Kidney (tissue), 22 donors: ENCODE measurements at places on chromosomes 11 and 22.

DNA sequence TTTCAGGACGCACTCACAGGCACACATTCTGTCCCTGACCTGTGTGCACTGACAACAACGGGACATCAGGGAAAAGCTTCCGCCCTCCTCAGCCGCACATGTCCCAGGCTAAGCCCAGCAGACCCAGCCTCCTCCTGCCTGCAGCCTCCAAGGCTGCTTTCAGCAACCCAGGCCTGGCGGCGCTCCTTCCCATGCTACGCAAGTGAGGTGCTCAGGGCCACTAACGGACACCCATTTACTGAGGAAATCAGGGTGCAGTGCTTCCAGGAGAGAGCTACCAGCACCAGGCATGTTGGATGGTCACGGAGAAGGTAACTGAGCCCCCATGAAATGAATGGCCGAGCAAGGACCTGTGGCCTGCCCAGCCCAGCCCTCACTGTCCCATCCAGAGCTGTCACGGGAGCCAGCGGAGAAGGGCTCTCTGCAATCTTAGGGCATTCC is 6.9 kb downstream of the MOB2 start:
- DNase-seq: no peak

DNA sequence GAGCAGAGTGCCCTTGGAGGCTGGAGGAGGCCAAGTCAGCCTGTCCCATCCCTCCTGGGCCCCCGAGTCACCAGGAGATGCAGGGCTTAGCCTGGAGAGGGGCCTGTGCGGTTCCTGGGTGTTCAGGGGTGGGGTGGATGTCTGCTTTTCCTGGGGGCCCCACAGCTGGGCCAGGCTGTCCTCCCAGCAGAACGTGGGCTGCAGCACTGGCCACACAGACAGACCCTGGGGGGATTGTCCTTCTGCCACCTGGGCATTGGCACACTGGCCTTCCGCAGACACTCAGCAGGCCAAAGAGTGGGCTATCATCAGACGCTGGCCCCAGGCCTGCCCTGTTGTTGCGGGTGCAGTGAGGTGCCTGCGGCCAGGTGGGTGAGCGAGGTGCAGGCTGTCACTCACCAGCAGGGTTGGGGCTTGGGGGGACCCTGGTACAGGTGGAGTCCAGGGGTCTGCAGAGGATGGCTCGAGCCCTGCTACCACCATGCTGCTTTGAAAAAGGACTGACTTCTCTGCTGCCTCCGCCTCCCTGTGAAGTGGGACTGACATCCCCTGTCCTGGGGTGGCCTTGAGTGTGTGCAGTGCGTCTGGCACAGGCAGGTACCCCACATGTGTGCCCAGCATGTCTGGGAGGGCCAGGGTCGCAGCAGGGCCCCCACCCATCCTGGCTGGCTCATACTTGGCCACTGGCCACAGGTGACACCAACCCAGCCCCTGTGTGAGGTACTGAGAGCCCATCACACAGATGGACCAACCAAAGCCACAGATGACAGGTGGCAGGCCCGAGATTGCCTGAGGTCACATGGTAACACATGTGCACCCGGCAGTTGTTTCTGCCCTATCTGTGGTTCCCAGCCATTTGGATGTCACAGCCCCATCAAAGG is 39.0 kb upstream of the KCNQ1OT1 start:
- no peak for DNase-seq

GRCh38 chr11:12792590-12792989 is 118.4 kb downstream of the TEAD1 start:
- no peak for DNase-seq

- no peak for DNase-seq
Measured at GRCh38 chr11:111762526-111762925, 3.7 kb downstream of the PPP2R1B start.

- DNase-seq: no peak
Measured at GRCh38 chr11:102810950-102811660, 13.1 kb upstream of the MMP1 start.

GRCh38 chr11:46724088-46724487 is 5.1 kb downstream of the F2 start:
- DNase-seq: no peak

DNA sequence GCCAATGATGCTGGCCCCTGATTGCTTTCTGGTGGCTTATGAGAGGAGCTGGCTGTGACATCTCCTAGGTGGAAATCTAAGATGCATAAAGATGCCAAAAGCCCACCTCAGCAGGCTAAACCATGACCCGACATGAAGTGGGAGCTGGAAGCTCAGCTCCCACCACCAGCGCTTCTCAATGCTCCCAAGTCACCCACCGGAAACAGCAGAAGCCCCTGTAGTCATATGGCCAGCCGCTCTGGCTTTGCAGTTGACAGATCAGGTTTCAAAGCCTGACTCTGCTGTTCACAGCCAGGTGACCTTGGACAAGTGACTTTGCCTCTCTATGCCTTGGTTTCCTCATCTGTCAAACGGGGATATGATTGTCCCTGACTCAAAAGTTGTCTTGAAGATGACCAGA is 29.1 kb upstream of the ANO1 start:
- DNase-seq: no peak

DNA sequence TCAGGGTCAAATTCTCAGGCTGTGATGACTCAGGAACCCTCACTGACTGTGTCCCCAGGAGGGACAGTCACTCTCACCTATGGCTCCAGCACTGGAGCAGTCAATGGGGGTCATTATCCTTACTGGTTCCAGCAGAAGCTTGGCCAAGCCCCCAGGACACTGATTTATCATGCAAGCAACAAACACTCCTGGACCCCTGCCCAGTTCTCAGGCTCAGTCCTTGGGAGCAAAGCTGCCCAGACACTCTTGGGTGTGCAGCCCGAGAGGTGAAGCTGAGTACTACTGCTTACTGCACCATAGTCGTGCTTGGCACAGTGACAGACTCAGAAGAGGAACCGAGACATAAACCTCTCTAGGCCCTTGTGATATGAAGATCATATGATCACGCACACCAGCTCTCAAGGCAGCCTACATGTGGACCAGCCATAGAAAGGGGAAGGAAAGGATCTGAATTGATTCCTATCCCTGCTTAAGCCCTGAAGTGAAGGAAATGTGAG is 58.2 kb downstream of the ZNF280B start:
- DNase-seq: no peak

- no peak for DNase-seq
Measured at GRCh38 chr11:131581046-131581445, 210.6 kb downstream of the NTM start.

DNA sequence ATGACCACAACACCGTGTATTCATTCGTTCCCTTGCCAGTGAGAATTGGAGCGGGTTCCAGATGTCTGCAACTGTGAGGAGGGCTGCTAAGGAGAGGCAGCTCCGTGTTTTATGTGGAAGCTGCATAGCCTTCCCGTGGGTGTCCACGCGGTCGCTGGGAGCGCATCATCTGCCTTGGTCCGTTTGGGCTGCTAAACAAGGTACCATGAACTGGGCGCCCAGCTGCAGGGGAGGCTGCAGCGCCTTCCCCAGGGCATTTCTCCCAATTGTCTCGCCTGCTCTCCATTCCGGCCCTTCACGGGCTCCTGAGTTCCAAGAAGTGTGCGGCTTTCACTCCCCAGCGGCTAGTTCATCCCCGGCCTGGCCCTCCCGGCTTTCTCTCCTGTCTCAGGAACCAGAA is 1446.4 kb downstream of the TBC1D22A start:
- no peak for DNase-seq

DNA sequence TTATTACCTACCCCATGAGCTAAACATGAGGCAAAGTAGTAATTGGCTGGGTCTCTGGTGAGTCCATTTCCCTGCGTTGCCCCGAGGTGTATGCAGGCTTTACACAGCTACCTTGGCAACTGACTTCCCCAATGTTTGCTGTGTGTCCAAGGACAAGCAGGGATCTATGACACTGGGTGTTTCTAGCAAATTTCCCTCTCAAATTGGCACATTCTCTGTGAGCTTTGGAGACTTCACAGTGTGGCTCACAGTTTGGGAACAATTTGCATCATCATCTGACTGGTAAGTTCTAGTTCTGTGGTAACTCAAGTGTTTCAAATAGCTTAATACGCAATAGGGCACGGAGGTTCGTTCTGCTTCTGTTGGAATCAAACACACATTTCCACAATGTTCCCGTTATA is 12.5 kb downstream of the NNMT start:
- DNase-seq: no peak

DNA sequence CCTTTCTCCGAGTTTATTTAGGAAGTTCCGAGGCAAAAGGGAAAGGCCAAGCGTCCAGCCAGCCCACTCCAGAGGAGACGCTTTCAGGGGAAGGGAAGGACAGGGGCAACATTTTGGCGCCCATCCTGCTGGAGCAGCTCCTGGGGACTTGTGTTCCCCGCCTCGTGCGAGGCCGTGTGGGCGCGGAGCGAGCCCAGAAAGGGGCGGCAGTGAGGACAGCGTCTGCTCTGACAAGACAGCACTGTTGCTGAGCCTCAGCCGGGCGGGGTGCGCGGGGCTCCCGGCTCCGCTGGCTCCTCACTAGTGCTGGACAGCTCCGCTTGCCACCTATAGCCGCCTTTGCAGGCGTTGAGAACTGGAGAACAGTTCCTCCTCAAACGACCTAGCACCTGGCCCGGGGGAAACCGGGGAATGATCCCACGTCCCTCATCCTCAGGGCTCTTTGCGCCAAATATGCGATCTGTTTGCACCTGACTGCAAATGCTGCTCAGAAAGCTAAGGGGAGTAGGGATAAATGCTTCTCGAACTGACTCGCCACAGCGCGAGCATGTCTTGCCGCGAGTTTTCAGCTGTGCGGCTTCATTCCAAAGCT is 722 bp upstream of the GUCY1A2 start:
- DNase-seq: peak; percentile 86

DNA sequence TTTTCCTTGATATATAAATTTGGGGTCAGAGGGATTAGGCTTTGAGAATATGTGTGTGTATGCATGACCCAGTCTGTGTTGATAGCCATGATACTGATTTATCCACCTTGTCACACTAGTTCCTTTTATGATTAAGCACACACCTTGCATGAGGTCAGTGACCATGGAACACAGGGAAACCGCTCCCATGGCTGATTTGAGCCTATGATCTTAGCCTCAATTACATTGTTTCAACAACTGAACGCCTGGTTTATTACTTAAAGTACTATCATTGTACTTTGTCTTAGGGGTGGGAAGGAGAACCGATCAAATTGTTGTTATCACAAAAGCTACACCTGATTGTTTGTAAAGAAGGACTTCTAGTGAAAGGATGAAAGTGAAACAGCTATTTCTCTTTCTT is 70.7 kb downstream of the ARFGAP2 start:
- no peak for DNase-seq

- no peak for DNase-seq
Measured at GRCh38 chr11:489610-490185, 17.3 kb downstream of the RNH1 start.

DNA sequence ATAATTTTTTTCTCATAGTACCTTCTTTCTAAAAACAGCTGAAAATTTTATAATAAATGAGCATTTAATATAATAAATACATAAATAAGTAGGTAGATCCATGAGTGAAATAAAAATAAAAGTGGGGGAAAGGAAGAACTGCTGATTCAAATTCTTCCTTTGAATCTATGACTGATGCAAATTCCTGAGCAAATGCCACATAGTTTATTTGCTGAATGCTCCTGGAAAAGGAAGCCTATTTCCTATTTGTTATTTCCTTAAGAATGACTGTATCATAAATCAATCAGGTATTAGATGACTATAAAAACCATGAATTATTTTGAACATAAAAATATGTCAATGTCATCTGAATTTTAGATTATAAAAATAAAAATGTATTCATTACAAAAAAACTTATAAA is 16.6 kb downstream of the BTBD10 start:
- DNase-seq: no peak

DNA sequence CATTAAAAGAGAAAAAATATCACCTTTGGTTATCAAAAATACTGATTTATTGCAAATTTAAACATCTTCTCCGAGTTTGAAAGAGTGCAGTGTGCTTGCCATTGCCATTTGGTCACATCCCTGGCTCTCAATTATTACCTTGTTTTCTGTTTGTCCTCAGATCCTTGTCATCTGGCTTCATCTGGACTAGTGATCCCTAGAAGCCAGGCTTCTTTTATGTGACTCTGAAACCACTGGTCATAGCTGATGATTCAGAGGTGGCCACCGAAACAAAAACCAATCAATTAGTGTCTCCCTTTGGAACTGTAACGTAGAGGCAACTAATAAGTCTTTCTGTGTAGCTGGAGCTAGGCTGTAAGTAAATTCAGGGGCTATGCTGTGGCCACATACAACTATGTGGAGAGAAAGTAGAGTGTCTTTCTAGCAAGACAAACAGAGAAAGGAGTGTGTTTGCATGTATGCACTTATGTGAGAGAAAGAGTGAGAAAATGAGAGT is 237.9 kb downstream of the LUZP2 start:
- DNase-seq: no peak

DNA sequence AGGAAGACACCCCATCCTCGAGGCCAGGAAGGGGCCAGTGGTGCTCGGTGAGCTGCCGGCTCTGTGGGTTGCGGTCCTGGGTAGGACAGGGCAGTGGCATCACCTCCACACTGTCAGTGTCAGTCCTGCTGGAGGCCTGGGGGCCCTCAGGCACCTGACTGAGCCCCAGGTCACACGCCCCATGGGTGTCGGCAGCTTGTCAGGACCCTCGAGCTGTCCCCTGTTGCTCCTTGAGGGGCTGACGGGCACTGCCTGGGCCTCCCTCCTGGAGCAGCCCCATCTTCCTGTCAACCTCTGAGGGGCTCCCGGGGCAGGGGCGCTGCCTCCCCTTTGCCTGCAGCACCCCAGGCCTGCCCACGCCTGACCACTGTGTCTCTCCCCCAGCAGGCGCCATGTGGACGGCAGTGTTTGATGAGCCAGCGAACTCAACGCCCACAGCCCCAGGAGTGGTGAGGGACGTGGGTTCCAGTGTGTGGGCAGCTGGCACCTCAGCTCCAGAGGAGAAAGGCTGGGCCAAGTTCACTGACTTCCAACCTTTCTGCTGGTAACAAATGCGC is 35.4 kb downstream of the SBF1 start:
- DNase-seq: peak; percentile 69

GRCh38 chr11:702462-703461 is 3.3 kb upstream of the EPS8L2 start:
- DNase-seq: peak; percentile 89

GRCh38 chr11:61776561-61777075 is 15.8 kb downstream of the TMEM258 start:
- DNase-seq: peak; percentile 78

DNA sequence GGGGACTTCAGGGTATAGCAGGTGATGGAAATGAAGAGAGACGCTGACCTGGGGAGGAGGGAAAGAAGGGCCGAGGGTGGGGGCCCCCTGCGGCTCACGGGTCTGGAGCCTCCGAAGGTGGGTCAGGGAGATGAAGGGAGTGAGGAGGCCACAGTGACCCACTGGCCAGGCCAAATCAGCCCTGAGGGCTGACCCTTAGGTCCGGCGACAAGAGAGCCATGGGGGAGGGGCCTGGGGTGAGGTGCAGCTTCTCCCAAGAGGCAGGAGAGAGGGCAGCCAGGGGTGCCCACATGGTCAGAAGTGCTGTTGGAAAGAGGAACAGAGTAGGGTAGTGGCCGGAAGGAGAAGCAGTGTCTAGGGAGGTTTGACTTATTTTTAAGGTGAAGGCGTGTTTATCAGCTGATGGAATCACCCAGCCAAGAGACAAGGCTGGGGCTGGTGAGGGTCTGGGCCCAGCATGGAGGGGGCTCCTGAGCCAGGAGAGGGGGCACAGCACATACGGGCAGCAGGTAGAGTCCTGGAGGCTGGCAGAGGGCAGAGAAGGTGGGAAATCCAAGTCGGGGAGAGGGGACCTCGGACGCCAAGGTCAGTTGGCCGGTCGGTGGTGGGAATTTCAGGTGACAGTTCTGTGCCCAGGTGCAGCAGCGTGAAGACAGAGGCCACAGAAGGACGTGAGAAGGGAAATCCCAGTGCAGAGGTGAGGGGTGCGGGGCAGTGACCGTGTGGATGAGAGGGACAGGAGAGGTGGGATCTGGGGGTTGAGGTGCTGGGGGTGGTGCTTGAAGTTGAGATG is 49.0 kb downstream of the LINC01488 start:
- no peak for DNase-seq

GRCh38 chr11:83625336-83625735 is 339.2 kb upstream of the CCDC90B start:
- no peak for DNase-seq
